T-helper 2 cell treated with Interferon-gamma antibody and Interleukin-4, amounts not matched to agents 5 μg/mL and 100 μg/mL, for 36 hours (primary cell): ENCODE measurements at places on chromosomes 13 and 19.
A peak's percentile ranks its signal among the peaks of the same experiment; 100 is the strongest.

- no peak for DNase-seq
These were observed 35.4 kb downstream of the BRD4 start for GRCh38 chr19:15296841-15297415.

DNA sequence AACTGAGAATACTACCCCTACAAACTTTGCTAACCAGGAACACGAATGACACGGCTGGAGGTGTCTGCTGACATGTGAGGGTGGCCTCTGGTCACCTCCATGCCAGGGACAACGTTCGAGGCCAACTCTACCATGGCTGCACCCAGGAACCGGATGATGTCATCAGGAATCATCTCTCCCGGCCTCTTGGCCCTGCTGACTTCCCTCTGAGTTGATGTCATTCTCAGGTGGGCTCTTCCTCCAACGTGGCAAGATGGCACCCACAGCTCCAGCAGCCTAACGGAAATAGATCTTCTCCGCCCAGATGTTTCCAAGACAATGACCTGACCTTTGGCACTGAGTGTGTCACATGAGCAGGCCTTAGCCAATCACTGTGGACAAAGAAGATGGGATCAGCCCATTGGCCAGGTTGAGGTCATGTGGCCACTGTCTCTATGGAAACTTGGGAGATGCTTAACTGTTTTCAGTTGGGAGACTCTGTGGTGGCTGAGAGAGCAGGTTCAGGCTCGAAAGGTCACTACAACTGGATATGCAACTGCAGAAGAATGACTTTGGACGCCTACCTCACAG, 15.0 kb downstream of the MBD3L2B start:
- DNase-seq, result no peak

DNA sequence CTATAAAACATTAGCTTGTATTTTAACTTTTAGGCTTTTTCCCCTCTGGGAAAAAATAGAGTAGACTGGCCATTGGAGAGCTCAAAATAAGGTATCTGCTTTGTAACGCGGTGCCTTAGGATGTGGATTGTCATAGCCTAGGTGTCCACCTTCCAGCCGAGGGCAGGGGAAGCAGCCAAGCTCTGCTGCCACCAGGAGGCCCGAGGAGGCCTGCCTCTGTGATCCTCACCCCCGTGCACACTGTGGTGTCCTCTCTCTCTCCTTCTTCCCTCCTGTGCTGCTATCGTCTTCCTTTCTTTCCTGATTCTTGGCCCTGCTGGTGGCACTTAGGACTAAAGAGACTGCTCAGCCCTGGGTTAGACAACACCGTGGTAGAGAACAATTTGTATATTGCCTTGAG, 11.3 kb downstream of the HNRNPM start:
- DNase-seq, result no peak

DNA sequence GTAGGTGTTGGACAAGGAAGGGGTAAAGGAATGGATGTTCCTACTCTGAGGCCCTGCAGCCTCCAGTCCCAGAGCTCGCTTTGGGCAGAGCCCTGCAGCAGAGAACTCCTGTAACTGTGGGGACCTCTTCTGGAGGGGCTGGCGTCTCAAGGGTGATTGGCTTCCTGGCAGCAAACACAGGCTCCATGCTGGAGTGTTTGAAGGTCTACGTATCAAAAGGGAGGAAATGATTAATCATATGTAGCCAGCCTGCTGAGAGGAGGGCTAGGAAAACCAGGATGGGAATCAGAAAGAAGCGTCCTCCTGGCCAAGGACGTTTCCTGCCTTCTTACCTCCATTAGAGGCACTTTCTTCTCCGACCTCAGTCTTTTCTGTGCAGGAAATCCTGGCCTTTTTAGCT, 208.5 kb downstream of the TSHZ3 start:
- no peak for DNase-seq

- DNase-seq, result no peak
These were observed 12.4 kb downstream of the PDE4A start for GRCh38 chr19:10432736-10433130.

- DNase-seq, result no peak
These were observed 41.1 kb upstream of the GAS6 start for GRCh38 chr13:113905018-113905417.

DNA sequence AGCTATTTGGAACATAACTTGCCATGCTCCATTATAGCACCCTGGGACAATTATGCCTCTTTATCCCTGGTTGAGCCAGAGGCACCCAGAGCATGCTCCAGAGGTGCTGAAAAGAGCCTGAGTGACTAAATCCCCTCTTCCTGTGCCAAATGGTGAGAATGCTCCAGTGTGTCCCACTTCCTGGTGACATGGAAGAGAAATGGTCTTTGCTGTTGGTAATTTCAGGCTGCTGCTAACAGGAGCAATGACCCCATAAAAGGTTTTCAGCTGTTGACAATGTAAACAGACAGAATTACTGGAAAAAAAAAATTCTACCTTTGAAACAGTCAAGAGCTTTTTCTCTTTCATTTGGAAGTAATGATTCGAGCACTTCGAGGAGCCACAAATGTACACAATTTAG, 341.8 kb downstream of the FGF9 start:
- DNase-seq, result no peak

DNA sequence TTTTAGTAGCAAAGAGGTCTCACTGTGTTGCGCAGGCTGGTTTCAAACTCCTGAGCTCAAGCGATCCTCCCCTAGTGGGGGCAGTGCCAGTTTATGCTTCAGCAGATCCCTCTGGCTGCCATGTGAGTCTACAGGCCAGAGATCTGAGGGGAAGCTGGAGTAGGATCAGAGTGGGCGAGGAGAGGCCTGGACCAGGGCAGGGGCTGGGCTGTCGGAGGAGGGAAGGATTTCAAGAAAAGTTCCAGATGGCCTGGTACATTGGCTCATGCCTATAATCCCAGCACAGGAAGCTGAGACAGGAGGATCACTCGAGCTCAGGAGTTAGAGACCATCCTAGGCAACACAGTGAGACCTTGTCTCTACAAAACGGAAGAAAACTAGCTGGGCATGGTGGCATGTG, 9.8 kb downstream of the DHX34 start:
- no peak for DNase-seq

DNA sequence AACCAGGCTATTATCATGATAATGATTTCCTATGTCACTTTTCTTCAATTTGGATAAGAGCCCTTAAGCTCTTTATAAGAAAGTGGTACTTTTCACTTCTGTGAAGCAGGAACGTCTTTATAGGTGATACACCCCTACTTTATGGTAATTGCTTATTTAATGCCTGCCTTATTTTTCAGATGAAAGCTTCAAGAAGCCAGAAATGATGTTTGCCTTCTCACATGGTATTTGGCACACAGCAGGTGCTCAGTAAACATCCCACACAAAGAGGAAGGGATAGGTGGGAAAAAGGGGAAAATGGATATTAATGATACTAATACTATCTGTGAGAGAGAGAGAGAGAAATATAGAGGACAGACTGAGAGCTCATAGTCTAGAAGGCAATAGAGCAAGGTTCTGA, 29.0 kb upstream of the WASF3 start:
- no peak for DNase-seq

- DNase-seq, result no peak
These were observed 18.9 kb upstream of the CLDN10 start for GRCh38 chr13:95533545-95534160.

GRCh38 chr13:45092663-45093062, 27.6 kb upstream of the GTF2F2 start:
- DNase-seq, result no peak

DNA sequence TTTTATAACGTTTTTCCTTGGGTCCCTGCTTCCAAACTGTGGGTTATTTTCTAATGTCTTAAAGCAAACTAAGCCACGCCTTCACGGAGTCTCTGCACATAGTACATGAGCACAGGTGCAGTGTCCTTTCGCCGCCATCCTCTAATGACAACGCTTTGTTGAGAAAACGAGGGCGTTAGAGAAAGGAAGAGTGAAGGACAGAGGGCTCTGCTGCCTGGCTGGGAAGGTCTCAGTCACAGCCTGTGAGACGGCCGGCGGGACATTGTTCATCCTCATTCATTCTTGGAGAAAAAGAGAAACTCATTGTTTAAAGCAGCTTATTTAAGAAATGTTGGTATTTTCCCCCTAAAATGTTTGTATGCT, 9.5 kb downstream of the IL17D start:
- DNase-seq, result no peak

GRCh38 chr13:110047496-110047895, 259.5 kb downstream of the COL4A1 start:
- no peak for DNase-seq

DNA sequence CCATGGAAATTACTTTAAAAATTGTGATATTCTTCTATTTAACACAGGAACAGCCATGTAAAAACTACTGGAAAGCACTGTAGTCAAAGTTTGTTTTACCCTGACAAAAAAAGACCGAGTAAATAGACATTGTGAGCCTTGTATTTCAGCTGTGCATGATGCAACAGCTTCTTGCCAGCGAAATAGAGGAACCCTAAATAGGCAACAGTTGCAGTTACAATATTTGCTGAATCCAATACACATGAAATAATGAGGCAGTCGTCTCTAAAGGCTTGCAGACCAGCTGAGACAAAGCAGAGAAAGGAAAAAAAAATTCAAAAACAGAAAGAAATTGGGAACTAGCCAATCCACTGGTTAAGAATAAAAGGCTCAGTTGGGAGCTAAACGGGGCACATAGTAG, 1001.1 kb downstream of the OLFM4 start:
- DNase-seq, result no peak

- DNase-seq, result peak; percentile 45
These were observed 698 bp downstream of the BLOC1S3 start for GRCh38 chr19:45179072-45179891.

DNA sequence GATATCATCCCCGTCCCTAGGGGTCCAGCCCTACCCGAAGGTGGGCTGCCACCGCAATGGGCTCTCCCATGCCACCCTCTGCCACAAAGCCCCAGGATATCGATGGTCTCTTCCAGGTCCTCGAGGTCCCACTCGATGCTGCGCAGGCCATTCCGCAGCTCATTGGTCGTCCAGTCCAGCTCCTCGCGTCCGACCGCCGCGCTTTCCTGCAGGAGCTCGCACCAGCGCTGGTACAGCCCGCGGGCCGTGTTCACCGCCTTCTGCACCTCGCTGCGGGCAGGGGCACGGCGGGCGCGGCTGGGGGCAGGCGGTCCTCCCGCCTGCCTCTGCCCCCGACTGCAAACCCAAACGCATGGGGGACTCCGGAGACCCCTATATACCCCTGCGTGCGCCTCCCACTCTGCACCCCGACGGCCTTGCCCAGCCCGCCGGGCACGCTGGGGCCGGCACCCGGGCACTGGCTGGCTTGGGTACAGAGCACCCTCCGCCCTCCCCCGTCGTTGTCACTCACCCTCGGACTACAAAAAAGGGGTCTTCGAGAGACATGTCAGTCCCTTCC, 468 bp downstream of the STX10 start:
- DNase-seq, result peak; percentile 41

DNA sequence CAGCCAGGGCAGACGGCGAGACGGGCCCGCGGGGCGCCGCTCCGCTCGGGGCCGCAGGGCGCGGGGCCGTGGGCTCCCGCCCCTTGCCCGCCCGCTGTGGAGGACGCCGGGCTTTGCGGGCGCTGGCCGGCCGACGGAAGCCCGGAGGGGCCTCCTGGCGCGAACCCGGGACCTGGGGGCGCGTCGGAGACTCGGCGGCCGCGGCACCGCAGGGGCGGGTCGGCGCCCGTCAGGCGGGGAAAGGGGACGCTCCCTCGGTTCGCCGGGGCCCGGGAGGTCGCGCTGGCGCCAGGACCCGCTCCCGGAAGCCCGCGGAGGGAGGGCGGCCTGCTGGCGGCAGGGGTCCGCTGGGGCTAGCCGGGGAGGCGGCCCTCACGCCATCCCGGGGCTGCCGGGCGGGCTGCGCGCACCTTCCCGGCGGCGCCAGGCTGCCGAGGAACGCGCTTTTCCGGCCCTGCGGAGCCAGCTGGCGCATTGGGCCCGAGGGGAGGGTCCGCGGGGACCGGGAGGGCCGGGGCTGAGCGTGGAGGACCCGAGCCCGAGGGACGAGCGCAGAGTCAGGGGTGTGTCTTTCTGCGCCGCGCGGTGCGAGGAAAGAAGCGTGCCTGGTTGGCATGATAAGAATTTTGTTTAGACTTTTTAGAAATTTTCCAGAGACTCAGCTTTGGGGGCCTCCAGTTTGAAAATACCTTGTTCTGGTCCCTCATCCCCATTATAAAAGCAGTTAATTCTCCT, 511 bp downstream of the GARRE1 start:
- DNase-seq, result peak; percentile 29
